Frontal cortex (tissue), 4 donors: ENCODE measurements at places on chromosomes 6 and 20. TPM values are rescaled to one million over a fixed set of nuclear protein-coding genes. Genes with fewer than 3 reads are reported as not detected.

The PRDM13 gene
- not detected for total RNA-seq

The PDE7B gene
- 16.3 TPM for total RNA-seq

The RAD21L1 gene
- total RNA-seq: under 0.01 TPM

- no peak for DNase-seq
These were observed 84.1 kb upstream of the TSHZ2 start for GRCh38 chr20:52888096-52888495.

- DNase-seq: no peak
These were observed 168.2 kb downstream of the SMOC2 start for GRCh38 chr6:168609026-168609685.

DNA sequence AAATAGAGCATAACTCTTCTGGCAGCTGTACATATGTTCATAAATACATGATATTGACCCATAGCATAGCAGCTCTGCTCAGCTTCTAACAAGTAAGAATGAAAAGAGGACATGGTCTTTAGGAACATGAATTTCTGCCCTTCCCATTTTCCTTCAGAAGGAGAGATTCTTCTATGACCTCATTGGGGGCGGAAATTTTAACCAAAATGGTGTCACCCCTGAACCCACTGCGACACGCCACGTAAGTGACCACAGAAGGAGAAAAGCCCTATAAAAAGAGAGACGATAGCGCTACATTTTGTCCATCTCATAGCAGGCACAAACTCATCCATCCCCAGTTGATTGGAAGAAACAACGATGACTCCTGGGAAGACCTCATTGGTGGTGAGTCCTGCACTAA lies at the start of gene IL17A:
Gene IL17A, plus strand, starts transcription at position 301 of the 400 bp plus-strand sequence. Its CDS starts 57 bp downstream, at position 358.
- DNase-seq: no peak

DNA sequence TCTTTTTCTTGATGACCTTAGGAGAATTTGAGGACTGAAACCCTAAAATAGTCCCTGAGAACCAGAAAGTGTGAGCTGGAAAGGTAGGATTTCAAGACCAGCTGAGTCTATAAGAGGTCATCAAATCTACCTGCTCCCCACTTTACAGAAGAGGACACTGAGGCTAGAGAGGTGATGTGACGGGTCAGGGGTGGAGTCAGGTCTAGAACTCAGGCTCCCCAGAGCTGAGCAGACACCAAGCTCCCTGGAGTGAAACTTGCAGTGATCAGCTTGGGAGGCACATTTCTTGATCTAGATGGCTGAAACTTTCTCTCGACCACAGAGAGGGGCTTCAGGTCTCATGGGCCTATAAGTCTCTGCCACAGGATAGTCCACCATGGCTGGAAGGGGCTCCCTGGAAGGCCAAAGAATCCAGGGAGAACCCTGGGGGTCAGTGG lies 55.1 kb downstream of the HNF4A start:
- no peak for DNase-seq

DNA sequence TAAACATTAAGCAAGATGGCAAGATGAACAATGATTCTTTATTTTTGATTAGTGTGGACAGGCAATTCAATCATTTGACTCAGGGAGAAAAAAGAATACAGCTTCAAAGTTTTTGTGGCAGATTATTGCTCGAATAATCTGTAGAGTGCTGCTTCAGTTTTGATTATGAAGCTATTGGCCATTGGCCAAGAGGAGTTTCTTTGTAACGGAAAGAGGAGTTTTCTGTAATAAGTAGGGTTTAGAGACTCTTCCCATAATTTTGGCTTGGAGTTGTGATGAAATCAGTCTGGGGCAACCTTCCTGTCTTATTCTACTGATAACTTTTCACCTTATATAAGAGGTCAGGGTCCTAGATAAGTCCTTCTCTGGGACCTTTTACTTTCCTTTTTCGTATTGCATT lies 256.7 kb upstream of the RAB32 start:
- DNase-seq: no peak

DNA sequence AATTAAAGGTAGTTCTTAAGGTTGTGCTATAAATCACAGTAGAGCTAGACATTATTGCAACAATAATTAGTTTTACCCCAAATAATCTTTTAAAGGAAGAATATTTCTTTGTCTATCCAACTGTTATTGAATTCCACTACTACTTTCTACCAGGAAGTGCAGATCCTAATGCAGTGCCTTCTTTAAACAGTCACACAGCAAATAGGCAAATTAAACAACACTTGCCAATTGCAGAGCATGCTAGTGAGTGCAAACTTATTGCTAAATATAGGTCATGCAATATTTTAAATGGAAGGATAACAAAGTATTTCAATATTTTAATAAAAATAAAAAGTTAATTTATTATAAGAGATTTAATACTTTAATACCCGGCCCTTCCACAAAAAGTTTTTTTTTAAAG lies 107.3 kb upstream of the BCLAF1 start:
- no peak for DNase-seq

GRCh38 chr20:46088409-46089166 lies 1.2 kb downstream of the NCOA5 start:
- no peak for DNase-seq

GRCh38 chr20:19930426-19930825 lies 86.7 kb upstream of the NAA20 start:
- no peak for DNase-seq

DNA sequence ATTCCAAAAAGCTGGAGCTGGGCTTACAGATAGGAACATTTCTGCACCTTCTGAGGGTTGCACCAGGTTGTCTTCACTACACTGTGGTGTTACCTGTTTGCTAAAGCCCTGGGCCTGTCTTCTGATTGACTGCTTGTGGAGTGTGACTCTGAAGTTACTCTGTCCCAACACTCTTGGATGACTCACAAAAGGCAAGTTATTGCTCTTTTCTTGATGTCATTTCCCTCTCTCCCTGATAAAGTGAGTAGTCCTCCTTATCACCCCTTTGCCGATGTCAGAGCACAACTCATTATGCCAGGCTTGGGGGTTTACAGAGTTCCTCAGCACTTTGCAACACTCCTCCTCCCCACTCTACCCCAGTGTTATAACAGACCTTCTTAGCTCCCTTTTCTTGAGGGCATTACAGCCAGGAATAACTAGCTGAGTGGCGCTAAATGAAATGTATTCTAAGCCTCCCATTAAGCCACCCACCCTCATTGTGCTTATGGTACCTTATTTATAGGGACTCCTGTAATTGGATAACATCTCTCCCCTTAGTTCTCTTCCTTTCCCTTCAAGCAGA lies 36.1 kb upstream of the NKX2-4 start:
- no peak for DNase-seq

DNA sequence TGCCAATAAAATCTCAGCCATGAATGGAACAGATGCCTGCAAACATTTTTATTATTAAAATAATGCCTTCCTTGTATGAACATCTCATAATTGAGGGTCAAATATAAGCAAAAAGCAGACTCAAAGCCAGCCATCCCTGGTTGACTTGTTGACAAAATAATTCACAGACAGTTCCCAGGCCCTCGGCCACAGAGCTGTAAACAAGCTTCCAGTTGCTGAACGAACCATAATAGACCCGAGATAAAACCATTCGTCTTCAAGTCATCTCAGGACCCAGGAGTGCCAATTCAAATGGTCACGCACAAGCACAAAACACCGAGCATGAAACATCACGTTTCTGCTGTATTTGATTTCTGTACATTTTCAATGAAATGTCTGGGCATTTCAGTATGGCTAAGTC lies 113.3 kb upstream of the CDYL start:
- DNase-seq: no peak

DNA sequence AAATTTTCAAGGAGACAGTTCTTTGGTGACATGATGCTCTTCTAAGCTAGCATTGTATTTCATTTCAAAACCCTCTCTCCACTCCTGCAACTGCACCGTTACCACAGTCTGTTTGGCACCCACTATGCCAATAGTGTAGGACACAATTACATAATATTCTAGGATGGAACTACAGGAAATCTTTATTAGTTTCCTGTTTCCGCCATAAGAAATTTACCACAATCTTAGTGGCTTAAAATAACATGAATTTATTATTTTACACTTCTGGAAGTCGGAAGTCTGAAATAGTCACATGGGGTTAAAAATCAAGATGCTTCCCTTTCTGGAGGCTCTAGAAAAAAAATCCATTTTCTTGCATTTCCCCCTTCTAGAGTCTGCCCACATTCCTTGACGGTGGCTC lies 733.1 kb downstream of the HDGFL1 start:
- DNase-seq: no peak

GRCh38 chr6:18264219-18264922 lies at the start of gene DEK:
Gene DEK, minus strand, starts transcription at chr6:18264530. Its CDS starts 543 bp downstream, at chr6:18263987.
- peak; percentile 85 for DNase-seq

GRCh38 chr6:7147051-7147671 lies 39.4 kb downstream of the RREB1 start:
- no peak for DNase-seq

DNA sequence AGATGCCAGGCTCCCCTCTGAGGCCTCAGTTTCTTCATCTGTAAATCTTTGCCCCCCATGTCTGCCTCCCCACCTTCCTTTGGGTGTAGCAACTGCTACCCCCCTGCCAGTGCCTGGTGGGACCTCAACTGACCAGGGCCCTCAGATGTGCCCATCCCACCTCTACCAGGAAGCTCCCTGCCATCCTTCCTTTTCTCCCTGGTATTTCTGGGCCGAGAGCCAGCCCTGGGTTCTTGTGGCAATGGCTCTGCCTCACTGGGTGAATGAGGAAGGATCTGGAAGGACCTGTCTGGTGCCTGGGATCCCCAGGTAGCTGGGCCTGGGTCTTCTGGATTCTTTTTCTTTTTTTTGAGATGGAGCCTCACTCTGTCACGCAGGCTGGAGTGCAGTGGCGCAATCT lies 141.1 kb upstream of the RNF24 start:
- DNase-seq: no peak

- DNase-seq: no peak
These were observed 126.4 kb downstream of the PHACTR3 start for GRCh38 chr20:59730722-59731121.

- no peak for DNase-seq
These were observed 5.8 kb downstream of the UBE2C start for GRCh38 chr20:45818239-45818638.
